Caco-2 (cell line): ENCODE measurements at places on chromosomes 5 and 9.

DNA sequence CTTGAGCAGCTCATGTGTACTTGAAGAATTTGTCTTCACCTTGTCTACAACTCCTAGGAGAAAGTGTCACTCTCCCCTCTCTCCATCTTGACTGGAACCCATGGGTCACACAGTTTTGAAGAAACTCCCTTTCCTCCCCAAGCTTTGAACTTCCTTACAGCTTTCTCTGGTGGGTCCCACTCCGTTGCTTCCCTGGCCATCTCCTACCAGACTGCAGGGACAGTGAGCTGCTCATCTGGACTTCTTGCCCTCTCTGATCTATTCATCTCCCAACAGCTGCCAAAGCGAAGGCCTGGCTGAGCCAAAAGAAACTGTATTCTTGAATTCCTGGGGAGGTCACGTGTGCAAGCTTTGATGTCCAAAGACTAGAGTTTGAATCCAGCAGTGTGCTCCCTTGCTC, 22.7 kb upstream of the CXCL14 start:
- no peak for DNase-seq

GRCh38 chr5:73119451-73120157, 771 bp upstream of the TMEM171 start:
- DNase-seq, result no peak

DNA sequence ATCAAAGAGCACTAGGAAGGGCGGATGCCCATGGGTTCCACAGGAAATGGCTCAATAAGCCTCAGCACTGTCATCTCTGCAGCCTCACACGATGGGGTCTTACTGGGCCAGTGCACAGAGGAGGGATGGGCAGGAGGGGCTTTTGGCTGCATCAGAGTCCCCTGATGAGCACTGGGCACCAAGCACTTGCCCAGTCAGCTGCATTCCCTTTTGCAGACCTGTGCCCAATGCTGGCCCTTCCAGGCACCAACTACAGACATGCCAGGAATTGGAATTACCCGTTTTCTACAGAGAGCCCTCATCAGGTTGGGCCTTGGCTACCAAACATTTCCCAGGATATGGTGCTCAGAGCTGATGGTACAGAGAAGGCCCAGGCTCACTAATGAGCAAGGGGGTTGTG, 182.5 kb downstream of the HSPA4 start:
- no peak for DNase-seq

DNA sequence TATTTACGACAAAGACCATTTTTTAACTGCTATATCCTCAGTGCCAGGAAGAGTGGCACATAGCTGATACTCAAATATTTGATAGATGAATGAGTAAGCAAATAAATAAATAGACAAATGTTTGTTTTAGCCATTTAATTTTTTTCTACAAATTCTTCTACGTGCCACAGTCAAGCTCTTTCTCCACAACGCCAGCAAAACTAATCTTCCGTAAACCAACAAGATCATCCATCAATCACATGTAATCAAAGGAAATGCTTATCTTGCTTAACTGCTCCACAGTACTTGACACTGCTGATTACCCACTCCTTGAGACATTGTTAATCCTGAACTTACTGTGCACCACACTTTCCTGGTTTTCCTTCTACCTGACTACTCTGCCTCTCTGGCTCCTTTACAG, 136.7 kb downstream of the EDIL3 start:
- no peak for DNase-seq

DNA sequence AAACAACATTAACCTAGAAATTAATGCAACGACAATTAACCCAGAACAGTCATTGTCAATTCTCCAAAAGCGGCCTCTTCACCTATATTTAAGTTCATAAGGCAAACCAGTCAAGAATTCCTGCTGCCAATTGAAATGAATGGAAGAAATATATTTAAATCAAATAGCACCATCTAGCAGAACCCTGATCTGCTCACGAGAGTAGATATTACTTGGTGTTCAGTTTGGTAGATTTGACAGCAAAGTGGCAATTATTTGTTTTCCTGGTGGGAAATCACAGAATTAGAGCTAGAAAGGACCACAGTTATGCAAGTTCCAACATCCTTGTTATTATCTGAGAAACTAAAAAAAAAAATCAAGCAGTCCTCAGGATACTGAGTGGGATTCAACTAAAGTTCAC, 2.3 kb downstream of the SSBP2 start:
- no peak for DNase-seq

- no peak for DNase-seq
Measured at GRCh38 chr9:82912645-82913044, 150.3 kb downstream of the RASEF start.

- DNase-seq, result no peak
Measured at GRCh38 chr5:135195270-135195608, 161.2 kb upstream of the PITX1 start.

DNA sequence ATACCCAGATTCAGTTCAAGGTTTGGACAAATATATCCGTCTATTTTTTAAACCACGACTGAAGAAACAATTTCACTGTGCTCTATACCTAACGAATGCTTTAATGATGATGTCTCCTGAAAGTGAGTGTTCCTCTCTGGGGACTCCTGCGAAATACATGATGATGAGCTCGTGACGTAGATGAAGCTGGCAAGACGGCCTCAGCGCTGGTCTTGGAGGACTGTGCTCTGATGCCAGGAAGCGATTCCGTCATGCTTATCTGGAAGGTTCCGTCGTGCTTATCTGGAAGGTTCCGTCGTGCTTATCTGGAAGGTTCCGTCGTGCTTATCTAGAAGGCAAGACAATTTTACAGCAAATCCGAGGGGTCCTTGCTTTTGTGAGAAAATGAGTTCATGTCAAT, 250.8 kb upstream of the IRX2 start:
- no peak for DNase-seq

- DNase-seq, result no peak
Measured at GRCh38 chr5:66416698-66417097, 179.5 kb upstream of the MAST4 start.

DNA sequence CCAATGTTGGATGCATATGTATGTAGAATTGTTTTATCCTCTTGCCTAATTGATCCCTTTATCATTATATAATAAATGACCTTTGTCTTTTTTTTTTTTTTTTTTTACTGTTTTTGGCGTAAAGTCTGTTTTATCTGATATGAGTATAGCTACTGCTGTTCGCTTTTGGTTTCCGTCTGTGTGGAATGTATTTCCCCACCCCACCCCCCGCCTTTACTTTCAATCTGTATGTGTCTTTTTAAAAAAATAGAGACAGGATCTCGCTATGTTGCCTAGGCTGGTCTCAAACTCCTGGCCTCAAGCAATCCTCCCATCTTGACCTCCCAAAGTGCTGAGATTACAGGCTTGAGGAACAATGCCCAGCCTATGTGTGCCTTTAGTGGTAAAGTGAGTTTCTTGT, 11.3 kb downstream of the AHRR start:
- no peak for DNase-seq

DNA sequence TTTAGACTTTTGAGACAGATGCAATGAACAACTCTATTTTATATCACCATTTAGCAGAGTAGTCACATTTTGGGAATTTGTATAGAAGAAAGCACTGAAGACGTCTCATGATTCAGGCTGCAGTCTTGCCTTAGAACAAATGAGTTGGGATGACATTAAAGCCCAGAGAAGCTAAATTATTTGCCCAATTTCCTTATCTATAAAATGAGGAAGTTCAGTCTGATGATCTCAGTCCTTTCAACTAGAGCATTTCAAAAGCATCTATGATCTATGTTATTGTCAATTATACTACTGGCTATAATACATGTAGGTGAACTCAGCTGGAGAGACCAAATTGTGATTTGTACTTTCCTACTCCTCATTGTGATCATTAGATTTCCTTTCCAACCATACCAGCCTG, 154.1 kb downstream of the OSTF1 start:
- DNase-seq, result no peak
